ENCODE measurements at places on chromosomes 13 and 19.
A peak's percentile ranks its signal among the peaks of the same experiment; 100 is the strongest.

DNA sequence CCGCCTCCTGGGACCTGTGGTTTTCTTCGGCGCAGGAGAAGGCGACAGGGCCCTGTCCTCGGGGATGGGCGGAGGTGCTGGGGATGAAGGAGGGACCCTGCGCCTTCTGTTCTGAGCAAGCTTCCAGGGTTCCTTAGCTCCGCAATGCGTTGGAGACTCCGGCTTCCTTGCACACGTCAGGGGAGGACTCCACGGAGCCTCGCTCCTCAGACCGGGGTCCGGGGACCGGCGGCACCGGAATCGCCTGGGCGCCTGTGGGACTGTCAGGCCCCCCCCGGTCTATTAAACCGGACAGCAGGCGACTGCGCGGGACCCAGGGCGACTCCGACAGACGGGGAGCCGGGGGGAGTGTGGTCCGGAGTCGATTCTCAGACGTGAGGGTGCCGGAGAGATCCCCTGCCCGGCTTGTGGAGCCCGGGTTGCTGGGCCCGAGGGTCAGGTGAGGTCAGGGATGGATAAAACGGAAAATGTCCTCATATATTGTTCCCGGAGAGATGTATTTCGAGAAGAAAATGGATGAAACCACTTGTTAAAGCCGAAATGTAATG lies 227.4 kb downstream of the TEX29 start:
- no peak for DNase-seq

- no peak for DNase-seq
Observed at GRCh38 chr13:76516586-76516985, 369.6 kb downstream of the KCTD12 start.

- DNase-seq = no peak
Observed at GRCh38 chr13:66984241-66984640, 245.9 kb downstream of the PCDH9 start.

GRCh38 chr13:25762281-25762680 lies 289.5 kb downstream of the SHISA2 start:
- DNase-seq = no peak

DNA sequence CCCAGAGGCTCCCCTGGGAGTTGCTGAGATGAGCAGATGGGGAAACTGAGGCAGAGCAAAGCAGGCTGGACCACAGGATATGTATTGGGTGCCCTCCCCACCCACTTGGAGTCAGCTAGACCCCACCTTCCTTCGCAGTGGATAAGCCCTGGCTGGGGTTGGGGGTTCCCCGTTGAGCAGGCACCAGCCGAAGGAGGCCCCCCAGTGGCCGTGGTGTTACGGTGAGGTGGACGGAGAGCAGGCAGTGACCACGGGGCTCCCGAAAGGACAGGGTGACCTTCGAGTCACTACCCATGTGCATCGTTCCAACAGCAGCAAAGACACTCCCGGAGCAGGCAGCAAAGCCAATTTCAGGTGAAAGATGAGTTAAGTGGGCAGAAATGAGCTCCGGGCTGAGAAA lies 62.4 kb upstream of the ADGRE5 start:
- DNase-seq = no peak

GRCh38 chr19:40274585-40275544 lies 10.3 kb downstream of the AKT2 start:
- DNase-seq = no peak

DNA sequence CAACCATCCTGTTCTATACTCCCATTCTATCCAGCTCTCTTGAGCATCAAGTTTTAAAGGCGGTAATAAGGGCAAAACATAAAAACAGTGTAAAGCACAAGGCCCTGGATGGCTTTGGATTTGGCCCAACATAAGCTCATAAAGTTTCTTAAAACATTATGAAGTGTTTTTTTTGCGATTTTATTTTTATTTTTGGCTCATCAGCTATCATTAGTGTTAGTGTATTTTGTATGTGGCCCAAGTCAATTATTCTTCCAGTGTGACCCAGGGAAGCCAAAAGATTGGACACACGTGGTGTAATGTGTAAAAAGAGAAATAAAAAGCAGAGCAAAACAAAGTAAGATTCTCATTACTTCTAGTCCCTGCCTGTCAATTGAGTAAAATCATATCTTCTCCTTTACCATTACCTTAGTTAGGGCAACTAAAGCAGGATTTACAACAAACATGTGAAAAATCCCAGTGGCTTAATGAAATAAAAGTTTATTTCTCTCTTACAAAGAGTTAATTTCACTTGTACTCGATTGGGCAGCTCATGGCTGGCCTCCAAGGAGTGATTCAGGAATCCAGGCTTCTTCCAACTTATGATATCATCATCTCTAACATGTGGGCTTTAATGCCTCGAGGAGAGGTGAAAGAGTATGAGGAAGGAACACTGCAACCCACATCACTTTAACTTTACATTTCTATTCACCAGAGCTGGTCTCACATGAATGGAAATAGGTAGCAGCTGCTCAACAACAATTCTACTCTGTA lies 725.2 kb upstream of the SLITRK1 start:
- DNase-seq = no peak

DNA sequence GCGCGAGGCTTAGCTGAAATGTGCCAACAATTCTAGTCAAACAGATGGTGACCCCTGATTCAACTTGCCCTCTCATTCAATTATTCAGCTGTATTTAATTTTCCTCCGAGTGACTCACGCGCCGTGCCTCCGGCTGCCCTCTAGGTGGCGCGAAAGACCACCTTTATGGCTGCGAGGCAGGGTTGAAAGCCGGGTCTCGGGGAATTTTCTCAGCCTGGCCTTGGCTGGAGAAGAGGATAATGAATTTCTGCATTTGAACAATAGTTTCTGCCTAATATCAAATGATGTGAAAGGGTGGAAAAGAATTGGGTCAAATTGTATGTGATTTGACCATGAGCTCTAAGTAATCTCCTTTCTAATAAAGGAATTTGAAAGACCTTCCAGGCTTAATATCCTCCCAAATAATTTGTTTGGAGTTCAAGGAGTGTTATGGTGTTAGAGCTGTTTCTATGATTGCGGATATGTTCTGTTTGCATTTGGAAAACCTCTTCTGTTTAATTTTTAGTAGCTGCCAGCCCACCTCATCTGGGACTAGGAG lies 310.9 kb downstream of the ZNF536 start:
- DNase-seq = peak; percentile 17

DNA sequence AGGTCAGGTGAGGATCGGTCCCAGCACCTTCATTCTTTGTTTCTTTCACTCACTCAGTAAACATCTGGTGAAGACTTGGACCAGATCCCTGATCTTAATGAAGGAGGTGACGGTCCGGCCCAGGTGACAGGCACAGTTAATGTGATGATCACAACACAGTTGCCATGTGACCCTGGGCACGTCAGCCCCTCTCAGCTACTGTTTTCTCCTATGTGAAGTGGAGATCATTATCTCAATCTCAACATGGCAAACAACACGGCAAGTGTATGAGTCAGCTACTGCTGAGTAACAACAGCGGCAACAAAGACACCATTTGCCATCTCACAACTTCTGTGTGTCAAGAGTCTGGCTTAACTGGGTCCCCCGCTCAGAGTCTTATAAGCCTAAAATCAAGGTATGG lies 74.6 kb downstream of the GNG7 start:
- DNase-seq = no peak

GRCh38 chr13:47117268-47117667 lies 220.4 kb upstream of the HTR2A start:
- no peak for DNase-seq

DNA sequence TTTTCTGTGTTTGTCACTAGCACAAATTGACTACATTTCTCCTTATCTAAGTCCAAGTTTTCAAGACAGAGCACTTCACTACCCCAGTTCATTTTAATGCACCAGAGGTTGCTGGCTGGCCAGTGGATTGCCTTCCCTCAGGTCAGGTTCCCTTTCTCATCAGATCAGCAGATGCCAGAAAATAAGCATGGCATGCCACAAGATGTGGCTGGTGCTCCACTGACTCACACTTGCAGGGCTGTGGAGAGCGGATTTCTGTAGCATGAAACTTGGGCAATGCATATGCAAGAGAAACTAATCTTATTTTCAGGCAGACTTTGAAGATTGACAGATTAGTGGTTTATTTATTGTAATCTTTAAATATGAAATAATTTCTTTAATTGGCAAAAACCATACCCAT lies 79.5 kb downstream of the RUBCNL start:
- no peak for DNase-seq

GRCh38 chr13:81917810-81918209 lies 1576.9 kb upstream of the SPRY2 start:
- DNase-seq = no peak

- no peak for DNase-seq
Observed at GRCh38 chr19:3660493-3661219, 34.1 kb upstream of the CACTIN start.

- DNase-seq = no peak
Observed at GRCh38 chr19:30932854-30933253, 416.4 kb downstream of the TSHZ3 start.

- no peak for DNase-seq
Observed at GRCh38 chr19:37243206-37243632, 25.2 kb downstream of the ZNF383 start.

DNA sequence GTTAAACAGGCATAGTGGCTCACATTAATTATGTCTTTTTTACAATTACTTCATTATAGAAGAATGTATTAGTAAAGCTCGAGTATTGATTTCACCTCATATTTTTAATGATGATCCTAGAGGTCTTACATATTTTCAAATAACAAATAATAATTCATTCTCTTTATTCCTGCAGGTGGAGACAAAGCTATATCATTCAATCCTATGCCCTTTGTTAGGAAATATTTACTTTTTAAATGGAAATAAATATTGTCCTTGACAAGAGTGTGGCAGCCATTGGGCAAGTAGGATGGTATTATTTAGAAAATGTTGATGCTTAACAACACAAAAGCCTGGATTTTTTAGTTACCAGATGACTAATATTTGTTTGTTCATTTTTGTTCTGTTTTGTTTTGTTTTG lies 127.6 kb downstream of the COG6 start:
- no peak for DNase-seq

DNA sequence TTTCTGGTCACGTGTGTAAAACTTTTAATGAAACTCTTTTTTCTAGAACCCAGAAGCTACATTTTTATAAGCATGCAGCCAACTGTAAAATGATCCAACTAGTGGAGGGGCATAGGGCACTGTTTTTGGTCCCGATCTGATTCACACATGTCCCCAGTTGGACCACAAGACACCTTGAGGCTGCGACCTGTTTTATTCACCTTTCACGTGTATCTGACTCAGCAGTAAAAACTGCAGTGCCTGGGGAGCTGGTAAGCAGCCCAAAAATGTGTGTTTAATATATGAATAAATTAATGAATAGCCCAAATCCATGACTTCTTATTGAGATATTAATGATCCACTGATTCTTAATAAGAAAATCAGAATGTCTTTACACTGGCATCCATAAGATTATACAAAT lies 140.4 kb downstream of the COL4A1 start:
- DNase-seq = no peak

DNA sequence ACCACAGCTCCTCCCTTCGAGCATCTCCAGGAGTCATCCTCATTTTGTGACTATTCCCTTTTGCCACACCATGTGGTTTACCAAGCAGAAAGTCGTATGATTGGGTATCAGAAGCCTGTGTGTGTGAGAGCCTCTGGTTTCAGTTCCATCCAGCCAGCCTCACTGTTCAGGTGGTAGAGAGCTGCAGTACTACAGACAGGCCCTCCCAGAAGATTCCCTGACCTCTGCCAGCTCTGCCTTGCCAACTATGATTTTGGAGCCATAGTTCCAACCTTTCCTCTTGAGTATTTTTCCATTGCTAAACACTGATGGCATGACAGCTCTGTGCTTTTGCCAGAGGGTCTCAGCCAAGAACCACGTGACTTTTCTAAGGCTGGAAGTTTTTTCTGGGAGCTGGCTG lies 82.5 kb downstream of the DHRS12 start:
- DNase-seq = no peak

- peak; percentile 56 for DNase-seq
Observed at GRCh38 chr19:4172861-4173473, 9.4 kb downstream of the SIRT6 start.

DNA sequence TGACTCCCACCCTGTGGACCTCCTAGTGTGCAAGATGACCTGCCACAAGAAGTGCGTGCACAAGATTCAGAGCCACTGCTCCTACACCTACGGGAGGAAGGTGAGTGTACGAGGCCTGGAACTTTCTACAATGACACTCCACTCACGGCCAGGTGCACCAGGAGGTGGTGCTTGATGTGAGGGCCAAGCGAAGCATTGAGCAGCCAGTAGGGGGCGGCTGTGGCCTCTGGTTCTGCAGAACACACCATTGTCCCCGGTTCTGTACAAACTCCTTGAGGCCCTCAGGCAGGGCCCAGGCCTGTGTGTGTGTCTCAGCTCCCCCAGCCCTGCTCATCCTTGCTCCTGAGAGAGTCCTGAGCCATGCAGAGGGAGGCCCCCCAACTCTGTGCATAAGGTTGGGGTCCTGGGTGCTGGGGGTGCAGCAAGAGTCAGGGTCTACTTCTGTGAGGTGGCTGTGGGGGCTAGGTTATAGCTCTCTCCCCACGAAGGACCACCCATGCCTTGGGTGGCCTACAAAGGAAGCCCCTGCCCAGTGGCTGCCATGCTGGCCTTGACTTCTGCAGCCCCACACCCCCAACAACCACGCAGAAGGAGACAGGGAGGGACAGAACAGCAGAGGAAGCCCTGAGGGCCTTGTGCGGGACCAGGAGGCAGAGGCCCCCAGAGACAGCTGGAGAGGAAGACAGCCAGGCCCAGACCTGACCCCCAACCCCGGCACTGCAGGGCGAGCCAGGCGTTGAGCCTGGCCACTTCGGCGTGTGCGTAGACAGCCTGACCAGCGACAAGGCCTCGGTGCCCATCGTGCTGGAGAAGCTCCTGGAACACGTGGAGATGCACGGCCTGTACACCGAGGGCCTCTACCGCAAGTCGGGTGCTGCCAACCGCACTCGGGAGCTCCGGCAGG lies 9.7 kb upstream of the USE1 start:
- DNase-seq = peak; percentile 28

DNA sequence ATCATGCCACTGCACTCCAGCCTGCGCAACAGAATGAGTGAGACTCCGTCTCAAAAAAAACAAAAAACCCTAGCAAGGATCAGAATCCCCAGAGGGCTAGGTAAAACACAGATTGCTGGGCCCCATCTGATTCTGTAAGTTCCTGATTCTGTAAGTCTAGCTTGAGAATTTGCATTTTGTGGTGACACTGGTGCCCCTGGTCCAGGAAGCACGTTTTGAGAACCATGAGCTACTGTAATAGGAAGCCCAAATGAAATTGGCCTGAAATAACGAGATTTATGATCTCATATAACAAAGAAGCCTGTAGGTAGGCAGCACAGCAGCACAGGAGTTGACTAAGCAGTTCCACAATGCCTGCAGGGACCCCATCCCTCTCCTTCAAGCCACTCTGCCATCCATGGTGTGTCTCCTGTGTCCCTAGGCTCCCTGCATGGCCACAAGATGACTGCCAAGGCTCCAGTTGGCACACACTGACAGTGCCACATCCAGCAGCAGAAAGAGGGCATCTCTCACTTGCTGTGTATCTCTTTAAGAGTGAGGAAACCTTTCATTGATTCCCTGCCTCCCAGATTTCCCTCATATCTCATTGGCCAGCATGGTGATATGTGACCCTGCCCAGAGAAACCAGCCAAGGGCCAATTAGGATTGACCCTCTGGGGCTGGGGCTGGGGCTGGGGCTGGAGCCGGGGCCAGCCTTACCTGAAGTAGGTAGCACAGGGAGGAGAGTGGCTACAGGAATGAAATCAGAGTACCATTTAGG lies 21.7 kb downstream of the SIPA1L3 start:
- DNase-seq = no peak

- DNase-seq = no peak
Observed at GRCh38 chr19:36775768-36776167, 3.2 kb upstream of the ZNF850 start.
